ENCODE measurements at places on chromosomes 13 and 19.

DNA sequence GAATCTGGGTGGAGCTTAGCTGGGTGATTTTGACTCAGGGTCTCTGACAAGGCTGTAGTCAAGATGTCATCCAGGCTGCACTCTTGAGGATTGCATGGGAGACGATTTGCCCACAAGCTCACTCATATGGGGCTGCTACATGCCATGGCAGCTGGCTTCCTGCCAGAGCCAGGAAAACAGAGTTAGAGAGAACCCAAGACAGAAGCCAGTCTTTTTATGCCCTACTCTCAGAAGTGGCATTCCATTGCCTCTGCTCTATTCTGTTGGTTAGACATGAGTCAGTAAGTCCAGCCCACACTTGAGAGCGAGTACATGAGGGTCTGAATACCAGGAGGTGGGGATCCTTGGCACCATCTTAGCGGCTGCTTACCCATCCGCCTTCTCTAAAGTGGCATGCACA, 9.5 kb downstream of the POLR1D start:
- no peak for DNase-seq

GRCh38 chr13:113855012-113855921, 8.6 kb downstream of the GAS6 start:
- no peak for DNase-seq

- DNase-seq = no peak
These were observed 21.9 kb upstream of the WTIP start for GRCh38 chr19:34459614-34460013.

- DNase-seq = no peak
These were observed 2.4 kb upstream of the CTU1 start for GRCh38 chr19:51110666-51110971.

DNA sequence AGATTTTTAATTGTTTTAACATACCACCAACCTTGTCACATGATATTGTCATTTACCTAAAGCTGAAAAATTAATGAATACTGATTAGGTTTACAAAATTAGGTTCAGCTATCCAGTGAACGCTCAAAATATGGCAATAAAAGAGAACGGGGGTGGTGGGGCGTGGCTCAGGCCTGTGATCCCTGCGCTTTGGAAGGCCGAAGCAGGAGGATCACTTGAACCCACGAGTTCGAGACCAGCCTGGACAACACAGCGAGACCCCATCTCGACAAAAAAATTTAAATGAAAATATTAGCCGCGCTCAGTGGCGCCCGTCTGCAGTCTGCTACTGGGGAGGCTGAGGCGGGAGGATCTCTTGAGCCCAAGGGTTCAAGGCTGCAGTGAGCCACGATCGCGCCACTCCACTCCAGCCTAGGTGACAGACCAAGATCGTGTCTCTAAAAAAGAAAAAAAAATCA, 516 bp upstream of the FAM32A start:
- DNase-seq = no peak

GRCh38 chr13:45662162-45662561, 40.0 kb upstream of the CBY2 start:
- peak; percentile 3 for DNase-seq

DNA sequence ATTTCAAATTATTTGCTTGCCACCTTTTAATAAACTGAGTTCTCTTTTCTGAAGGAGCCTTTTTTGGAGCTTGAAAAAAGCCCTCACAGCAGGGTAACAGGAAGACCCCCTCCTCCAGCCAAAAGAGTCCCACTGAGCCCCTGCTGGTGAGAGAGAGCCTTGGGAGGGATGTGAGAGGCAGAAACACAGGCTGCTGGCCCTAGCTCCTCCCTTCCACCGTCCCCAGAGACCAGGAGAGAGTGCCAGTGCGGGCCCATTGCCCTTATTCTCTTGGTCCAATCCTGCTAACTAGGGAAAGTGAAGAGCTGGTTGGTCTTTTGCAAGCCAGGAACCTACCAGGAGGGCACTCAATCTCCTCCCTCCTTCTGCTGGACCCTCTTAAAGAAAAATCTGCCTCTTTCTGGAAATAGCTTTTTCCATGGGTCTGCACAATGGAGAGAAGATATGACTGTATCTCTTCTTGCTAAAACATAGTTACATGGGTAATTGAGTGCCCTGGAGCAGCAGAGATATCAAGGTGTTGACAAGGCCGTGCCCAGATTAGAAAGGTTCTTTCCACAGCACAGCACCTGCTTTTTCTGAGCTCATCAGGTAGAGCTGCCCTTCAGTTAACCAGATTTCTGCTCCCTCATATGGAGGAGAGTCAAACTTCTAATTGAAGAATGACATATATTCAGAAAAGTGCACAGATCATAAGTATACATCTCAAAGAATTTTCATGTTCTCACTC, 113.9 kb downstream of the LRCH1 start:
- no peak for DNase-seq

DNA sequence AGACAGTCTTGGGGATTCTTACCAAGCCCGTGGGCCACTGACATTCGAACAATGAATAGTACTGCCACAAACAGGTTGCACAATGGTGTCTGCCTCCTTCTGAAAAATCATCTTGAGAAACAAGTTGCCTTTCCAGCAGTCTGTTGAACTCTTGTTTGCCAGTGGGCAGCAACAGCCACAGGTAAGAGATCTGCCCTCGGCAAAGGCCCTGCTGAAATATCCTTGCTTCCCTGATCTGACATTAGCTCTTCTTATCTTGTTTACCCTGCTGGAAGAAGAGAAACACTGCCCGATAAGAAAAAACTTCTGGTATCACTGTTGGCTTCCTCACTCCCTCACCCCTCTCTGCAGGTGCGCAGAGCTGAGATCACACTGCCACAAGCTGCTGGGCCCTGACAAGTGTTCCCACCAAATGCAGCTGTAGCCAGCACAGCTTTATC, 2.0 kb downstream of the DOCK9 start:
- no peak for DNase-seq

- DNase-seq = no peak
These were observed 1.5 kb downstream of the NFIC start for GRCh38 chr19:3367628-3368440.

- DNase-seq = no peak
These were observed 25.3 kb downstream of the RASA3 start for GRCh38 chr13:114106991-114107685.

GRCh38 chr13:113186061-113186900, 22.2 kb downstream of the PCID2 start:
- DNase-seq = no peak
